Hepatic stellate cell (primary cell): ENCODE measurements at places on chromosomes 4 and X.

DNA sequence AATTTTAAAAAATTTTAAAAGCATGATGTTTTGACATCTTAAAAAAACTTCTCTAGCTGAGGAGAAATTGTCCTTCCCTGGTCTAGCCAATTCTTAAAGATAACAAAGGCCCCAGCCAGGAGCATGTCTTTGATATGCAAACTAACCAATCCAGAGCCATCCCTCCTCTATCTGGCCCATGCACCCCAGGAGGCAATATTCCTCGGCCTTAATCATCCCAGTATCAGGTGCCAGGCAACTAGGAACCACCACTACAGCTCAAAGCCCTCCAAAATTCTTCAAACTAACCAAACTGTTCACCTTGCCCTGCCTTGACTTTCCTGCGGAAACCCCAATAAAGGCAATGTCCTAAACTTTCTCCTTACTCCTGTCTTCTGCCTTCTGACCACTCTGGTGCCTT is 97.8 kb upstream of the USP9X start:
- no peak for DNase-seq

GRCh38 chr4:25532591-25532990 is 123.1 kb upstream of the SLC34A2 start:
- no peak for DNase-seq

DNA sequence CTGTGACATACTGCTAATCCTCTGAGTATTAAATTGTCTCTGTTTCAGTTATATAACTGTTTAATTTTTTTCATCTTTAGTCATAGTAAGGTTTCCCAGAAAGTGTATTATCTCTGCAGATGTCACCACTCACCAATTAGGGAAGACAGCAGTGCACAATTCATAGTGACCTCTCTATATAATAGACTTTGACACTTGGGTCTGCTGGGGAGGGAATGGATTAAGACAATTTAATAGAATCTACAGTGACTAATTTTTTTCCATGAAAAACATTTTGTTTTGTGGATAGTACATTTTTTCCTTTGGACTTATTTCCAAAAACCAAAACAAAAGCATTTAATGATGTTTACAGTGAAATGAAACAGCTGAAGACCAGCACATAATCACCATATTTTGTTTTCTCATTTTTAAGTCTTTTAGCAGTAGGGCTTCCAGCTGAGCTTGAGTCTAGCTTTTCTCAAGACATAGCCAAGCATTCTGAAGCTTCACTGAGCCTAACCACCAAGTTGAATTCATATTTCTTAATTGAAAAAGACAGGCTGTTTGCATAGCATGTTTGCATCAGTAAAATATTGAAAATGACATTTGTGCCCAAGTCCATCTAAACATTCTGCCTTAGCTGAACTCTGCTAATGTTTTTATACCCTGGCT is 69.5 kb downstream of the PCDH19 start:
- no peak for DNase-seq

- no peak for DNase-seq
Observed at GRCh38 chr4:68708566-68708965, 38.1 kb upstream of the UGT2B15 start.

DNA sequence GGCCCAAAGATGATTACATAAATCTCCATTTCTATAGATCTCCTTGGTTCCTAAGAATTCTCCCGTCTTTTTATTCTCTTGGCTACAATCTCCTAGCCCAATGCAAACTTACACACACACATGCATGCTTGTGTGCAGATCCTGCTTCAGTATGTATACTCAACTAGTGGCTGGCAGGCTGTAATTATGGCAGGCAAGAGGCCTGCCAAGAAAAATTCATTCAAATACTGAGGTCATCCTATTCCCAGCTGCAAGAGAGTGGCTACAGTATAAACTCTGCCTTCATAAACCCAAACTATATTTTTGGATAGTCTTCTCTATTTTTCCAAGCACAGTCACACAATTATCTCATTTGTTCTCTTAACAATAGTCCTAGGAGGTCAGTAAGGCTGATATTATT is 95.2 kb downstream of the SHROOM4 start:
- no peak for DNase-seq

DNA sequence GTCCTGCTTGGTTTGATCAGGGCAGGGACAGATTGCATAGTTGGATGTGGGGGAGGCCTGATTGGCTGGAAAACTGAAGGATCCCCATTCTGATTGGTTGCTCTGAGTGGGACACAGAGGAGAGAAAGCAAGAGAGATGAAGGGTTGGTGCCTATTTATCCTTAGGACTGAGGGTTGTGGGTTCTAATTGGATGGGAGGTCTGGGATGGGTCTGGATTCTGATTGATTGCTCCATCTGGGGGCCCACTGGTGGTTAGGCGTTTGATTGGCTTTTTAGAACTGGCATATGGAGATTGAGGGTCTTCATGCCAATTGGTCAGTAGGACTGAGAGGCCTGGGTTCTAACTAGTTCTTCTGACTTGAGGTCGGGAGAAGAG is 644 bp upstream of the EBP start:
- no peak for DNase-seq
